NCI-H2081 (cell line): ENCODE measurements at places on chromosomes 5 and 9.

DNA sequence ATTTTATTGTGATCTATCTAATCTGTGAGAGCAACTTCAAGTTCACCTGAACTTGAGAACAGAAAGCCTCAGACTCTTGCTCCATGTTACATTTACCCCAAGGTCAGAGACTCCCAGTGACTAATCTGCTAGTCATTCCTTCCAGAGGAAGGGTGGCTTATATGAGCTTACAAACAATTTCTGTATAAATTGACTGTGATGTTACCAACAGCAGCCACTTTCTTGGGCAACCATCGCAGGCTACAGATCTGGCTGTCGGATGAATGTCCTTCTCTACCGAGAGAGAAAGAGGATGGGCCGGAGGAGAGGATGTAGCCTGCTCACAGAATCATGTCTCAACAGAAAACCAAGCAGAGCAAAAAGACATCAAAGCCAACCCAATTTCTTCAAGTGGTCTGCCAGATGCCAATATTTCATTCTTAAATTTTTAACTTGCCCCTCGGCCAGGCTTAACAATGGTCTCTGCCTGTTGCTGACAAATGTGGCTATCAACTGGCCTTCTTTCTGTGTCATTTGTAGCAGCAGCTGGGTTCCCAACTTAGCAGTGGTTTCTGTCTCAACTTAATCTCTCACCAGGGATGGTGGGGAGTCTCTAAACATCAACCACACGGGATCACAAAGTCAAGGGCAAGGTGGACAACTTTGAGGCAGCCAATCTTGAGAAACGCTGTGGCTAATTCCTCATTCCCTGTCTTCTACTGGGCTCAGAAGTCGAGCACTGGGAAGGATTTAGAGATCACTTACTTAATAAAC is 81.3 kb downstream of the RAPGEF1 start:
- DNase-seq = no peak

DNA sequence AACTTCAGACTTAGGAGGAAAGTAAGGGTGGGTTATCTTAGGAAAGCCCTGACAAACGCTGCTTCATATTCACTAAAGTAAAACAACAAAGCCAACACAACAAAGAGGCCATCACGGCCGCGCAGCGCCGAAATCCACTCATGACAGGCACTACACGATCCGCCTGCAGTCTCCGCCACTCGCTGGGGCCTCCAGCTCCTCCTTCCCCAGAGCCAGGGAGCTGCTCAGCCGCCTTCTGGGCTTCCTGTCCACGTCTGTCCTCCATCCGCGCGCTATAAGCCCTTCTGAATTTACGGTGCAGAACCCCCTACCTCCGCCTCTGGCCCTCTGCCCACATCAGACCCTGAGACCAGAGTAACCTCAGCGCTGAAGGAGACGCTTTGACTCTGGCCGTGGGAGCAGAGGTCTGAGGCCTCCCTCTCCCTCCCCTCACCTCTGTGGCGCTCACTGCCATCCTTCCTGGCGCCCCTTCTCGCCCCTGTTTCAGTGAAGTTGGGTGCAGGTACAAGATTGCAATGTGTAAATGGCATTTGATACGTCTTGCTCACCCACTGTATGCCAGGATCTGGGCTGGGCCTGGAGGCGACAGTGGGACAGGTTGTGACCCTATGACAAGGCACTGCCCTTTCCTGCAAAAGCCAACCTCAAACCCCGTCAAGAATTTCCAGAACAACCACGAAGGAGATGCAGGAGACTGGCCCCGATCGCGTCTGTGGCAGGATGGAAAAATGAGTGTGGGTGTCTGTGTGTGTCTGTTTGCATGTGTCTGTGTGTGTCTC is 74.9 kb upstream of the PHYKPL start:
- no peak for DNase-seq

DNA sequence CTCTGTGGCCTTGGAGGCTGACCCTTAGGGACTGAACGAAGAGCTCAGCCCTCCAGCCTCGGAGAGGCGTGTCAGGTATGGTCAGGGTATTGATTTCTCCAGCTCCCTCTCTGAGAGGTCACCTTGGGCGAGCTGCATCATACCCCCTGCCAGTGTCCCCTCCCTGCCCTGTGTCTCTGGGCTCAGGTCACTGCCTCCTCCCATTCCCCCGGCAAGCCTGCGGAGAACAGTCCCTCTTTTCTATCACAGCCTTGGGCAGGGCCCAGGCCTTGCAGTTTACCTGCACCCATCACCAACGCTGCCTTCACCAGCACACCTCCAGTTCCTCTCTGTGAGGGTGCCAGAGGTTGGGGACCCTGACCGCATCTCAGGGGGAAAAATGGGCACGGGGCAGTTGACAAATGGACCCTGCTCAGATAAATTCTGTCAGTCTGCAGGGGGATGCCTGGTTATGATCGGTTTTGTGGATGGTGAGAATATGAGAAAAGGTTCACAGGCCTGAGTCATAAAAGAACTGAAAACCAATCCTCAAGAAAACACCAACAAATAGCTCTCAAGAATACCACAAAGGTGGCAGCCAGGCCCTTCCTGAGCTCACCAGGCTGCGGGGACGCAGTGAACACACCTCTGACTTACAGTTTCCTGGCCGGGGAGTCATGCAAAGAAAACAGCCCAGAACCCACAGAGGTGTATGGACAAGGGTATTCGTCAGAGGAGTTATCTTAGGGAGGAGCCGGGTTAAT is 24.7 kb upstream of the RXRA start:
- no peak for DNase-seq

DNA sequence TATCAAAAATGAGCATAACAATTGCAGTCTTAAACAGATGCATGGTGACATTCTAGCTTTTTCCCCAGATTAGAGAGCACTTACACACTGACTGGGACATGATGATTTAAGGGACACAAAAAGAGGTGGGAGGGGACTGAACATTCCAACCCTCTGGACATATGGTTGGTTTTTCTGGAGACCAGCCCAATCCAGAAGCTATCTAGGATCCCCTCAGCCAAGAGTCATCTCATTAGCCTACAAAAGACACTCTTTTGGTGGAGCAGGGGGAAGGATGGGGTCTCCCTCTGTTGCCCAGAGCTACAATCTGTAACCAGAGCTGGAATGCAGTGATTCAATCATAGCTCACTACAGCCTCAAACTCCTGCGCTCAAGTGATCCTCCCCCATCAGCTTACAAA is 97.3 kb upstream of the IQGAP2 start:
- DNase-seq = no peak

- DNase-seq = no peak
These were observed 72.7 kb downstream of the GHR start for GRCh38 chr5:42495914-42496313.

- DNase-seq = no peak
These were observed 25.3 kb downstream of the AP3B1 start for GRCh38 chr5:78269088-78269703.
